Mucosa of descending colon (tissue), 3 donors: ENCODE measurements at places on chromosomes 11 and 22. TPM values are rescaled to one million over a fixed set of nuclear protein-coding genes. Genes with fewer than 3 reads are reported as not detected.

The ABCC8 gene
- total RNA-seq, result 4.1 TPM

The SMC1B gene
- total RNA-seq, result not detected

The ENTHD1 gene
- total RNA-seq, result not detected

The TEX54 gene
- not detected for total RNA-seq

The APLNR gene
- 2.4 TPM for total RNA-seq

GRCh38 chr11:72426103-72426757 is 8.1 kb downstream of the CLPB start:
- DNase-seq, result no peak

GRCh38 chr11:64092111-64092760 is 56.5 kb downstream of the FLRT1 start:
- DNase-seq, result no peak

GRCh38 chr11:1421291-1421690 is 31.6 kb downstream of the BRSK2 start:
- no peak for DNase-seq

GRCh38 chr11:119772641-119773415 is 43.8 kb upstream of the NECTIN1 start:
- no peak for DNase-seq

GRCh38 chr22:28142361-28142961 is 223.4 kb upstream of the PITPNB start:
- no peak for DNase-seq

- no peak for DNase-seq
These were observed 43.2 kb downstream of the CD82 start for GRCh38 chr11:44608651-44608990.

GRCh38 chr11:125995313-125995712 is 49.5 kb downstream of the VSIG10L2 start:
- no peak for DNase-seq

- no peak for DNase-seq
These were observed 402.8 kb downstream of the NXPE2 start for GRCh38 chr11:115080923-115081680.

- no peak for DNase-seq
These were observed 7.1 kb upstream of the TAB1 start for GRCh38 chr22:39392341-39392948.

- DNase-seq, result peak; percentile 75
These were observed 866 bp downstream of the EXPH5 start for GRCh38 chr11:108592591-108593213.

- DNase-seq, result no peak
These were observed 50.5 kb upstream of the SHANK2 start for GRCh38 chr11:71302911-71303310.

DNA sequence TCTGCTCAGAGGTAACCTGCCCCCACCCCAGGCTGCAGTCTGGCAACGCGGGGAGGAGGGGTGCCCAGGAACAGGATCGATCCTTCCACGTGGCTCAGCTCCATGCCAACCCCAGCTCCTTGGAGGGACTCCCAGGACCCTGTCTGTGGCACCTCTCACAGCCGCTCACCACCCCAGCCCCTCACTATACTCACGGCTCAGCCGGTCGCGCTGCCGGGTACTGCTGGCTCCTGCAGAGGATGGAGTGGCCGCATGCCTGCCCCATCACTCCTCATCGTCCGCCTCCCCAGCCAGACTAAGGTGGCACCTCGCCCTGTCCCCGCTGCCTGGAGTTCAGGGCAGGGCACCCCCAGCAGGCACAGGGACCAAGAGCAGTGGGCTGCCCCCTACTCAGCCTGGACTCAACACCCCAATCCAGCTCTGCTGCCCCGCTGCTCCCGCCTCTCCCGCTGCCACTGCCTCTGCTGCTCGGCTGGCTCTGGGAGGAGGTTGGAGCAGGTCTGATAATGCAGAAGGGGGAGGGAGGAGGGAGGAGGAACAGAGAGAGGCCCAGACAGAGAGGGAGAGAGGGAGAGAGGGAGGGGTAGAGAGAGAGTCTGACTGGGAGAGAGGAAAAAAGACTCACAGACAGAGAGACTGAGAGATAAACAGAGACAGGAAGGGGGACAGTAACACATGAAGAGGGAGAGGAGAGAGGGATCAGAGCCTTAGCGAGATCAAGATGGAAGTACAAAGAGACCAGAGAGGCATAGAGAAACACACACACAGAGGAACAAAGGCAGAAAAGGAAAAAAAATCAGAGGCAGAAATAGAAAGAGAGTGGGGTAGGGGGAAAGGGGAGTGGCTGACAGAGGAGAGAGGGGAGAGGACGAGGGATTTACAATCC is at the start of gene PDE2A:
Gene PDE2A (minus strand): TSS at position 480 of the 886 bp plus-strand sequence. CDS start 215 bp downstream, at position 265.
- DNase-seq, result no peak

DNA sequence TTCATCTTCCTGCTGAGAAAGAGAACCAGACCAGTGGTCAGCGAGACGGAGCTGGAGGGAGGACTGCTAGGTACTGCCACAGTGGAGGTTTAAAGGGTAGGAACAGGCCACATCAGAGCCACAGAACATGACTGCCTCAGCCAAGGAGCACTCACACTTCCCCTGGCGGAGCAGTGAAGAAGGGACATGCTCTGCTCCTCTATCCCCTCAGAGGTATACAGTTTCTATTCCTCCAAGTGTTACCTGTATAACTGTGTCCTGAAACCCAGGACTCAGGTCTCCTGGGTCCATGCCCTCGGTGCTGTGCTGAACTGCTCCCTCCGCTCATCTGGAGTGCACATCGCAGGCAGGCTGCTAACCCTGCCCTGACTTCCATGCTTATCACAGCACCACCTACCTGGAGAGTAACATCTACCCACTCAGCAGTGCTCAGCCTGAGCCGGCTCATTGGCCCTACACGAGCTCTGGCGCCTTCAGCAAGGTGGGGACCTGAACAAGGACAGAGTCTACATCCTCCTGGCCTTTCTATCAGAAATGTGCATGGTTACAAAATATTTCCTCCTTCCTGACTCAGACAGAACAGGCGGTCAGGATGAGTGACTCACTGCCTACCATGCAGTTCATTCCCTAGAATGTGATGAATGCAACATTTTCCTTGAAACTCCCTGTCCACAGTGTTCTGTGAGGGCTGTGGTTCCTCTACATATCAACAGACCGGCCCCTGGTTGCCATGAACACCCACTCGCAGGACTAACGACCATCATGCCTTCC is 52.9 kb downstream of the C11orf58 start:
- no peak for DNase-seq

- no peak for DNase-seq
These were observed 56.5 kb upstream of the APOA1 start for GRCh38 chr11:116893906-116894305.

GRCh38 chr11:134024420-134025081 is 44.3 kb upstream of the JAM3 start:
- DNase-seq, result no peak

- DNase-seq, result no peak
These were observed 82.6 kb upstream of the SYT13 start for GRCh38 chr11:45368697-45369096.

- DNase-seq, result no peak
These were observed 12.3 kb downstream of the LTO1 start for GRCh38 chr11:69662806-69663205.

DNA sequence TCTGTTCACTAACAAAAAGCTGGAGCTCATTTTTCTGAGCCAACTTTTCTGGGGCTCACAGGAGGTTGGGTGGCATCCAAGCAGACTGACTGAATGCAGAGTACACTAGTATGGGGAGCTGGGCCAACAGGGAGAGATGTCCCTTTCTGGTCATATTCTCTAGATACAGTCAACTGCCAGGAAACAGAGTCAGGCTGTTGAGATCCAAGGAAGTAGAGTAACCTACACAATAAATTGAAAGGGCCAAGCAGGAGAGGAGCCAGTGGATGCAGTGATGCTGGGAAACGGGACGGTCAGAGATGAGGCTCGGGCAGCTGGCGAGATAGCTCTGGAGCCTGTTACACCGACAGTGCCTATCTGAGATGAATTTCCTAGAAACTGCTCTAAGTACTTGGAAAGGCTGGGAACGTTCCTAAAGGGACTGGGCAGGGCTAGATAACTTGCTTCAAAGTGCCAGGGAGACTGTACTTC is 71.1 kb downstream of the LARGE2 start:
- peak; percentile 20 for DNase-seq

DNA sequence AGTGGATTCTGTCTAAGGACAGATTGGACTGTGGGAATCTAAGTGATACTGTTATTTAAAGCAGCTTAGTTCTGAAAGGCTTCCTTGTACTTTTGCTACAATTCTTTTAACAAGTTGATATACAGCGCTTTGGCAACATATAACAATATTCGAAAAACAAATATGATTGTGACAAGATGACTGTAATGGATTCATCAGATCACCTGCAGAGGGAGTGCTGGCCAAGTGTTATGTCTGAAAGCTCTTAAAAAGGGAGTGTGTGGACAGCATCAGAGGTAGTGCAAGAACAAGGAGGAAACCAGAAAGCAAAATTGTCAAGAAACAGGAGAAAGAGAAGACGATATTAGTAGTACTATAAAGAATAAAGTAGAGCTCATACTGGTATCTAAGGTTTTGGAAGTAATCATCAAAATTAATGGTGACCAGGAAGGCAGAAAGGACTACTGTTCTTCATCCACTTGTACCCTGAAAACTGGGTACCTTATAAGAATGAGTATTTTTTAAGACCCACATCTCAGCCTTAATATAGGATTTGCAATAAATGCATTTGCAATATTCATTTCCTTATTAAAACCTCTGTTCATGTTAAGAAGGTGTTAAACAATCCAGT is 1112.0 kb upstream of the CCDC90B start:
- no peak for DNase-seq

GRCh38 chr11:118418766-118419165 is 17.4 kb downstream of the ATP5MG start:
- DNase-seq, result no peak

DNA sequence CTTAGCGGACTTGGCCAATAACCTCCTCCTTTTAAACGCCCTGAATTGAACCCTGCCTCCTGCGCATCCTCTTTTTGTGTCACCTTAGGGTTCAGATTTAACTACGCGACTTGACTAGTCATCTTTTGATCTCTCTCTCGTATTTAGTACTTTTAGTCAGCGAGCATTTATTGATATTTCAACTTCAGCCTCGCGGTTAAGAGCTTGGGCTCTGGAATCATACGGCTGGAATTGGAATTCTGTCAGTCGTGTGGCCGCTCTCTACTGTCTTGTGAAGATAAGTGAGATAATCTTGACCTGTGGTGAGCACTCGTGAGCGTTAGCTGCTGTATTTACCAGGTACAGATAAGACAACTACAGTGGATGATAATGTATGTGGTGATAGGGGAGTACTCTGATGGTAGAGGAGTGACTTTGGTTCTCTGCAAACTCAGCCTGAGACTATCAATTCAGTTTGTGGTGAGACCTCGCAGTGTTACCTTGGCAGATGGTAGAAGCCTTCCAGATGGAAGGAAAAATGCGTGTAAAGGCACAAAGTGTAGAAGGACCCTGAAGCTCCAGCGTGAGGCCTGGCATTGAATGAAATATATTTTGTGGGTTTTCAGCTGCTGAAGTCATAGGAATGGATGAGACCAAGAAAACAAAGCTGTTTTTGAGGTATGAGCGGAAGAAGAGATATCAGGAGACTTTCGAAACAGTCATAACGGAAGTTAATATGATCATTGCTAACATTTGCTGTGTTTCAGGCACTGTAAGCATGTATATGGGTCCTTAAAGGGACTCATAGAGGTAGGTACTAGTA is 682 bp downstream of the ATM start:
- DNase-seq, result no peak

DNA sequence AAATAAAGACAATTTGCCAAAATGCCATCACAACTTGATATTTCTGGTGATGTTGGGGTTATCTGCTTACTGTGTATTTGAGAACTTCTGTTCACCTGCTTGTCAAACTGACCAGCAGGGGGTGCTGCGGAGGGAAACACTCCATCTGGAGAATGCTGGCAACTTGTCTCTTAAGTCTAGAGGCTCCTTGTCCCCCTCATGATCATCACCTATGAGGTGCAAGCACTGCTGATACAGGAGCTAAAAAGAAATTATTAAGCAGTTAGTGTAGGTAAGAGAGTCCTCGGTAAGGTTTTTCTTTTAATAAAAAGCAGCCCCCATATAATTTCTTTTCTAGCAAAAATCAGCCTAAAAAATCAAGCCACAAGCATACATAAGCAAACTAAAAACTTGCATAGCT is 32.7 kb upstream of the GLYATL1B start:
- DNase-seq, result peak; percentile 83

DNA sequence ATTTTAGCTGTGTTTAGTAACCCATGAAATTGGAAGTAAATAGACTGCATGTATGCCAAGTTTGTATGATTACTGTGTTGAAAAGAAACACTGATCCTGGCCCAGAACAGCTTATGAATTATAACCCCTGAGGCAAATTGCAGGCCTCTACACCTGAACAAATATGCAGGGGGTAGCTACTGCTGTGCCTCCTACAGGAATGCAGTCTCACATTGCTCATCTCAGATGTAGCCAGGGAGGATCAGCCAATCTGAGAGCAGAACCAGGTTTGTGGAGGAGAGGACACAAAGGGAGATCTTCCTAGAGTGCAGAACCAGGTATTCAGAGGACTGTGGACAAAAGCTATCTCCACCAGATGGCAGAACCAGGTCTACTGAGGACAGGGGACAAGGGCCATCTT is 442.2 kb upstream of the DDI1 start:
- no peak for DNase-seq
